ENCODE measurements at places on chromosomes 12 and 14. TPM values are rescaled to one million over a fixed set of nuclear protein-coding genes. Genes with fewer than 3 reads are reported as not detected.

- DNase-seq: peak; percentile 48
Measured at GRCh38 chr12:112303004-112303403, 79.2 kb downstream of the HECTD4 start.

GRCh38 chr12:45226021-45226420, 10.1 kb downstream of the ANO6 start:
- peak; percentile 57 for DNase-seq

The DPPA3 gene
- total RNA-seq: not detected

DNA sequence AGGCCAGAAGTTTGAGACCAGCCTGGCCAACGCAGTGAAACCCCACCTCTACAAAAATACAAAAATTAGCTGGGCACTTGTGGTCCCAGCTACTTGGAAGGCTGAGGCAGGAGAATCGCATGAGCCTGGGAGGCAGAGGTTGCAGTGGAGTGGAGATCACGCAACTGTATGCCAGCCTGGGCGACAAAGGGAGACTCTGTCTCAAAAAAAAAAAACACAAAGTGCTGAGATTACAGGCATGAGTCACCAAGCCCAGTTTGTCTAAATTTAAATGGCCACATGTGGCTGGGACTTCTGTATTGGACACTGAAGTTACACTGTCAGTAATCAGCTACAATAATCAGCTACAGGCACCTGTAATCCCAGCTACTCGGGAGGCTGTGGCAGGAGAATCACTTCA, 100.9 kb upstream of the AEBP2 start:
- no peak for DNase-seq

The WNT1 gene
- not detected for total RNA-seq

DNA sequence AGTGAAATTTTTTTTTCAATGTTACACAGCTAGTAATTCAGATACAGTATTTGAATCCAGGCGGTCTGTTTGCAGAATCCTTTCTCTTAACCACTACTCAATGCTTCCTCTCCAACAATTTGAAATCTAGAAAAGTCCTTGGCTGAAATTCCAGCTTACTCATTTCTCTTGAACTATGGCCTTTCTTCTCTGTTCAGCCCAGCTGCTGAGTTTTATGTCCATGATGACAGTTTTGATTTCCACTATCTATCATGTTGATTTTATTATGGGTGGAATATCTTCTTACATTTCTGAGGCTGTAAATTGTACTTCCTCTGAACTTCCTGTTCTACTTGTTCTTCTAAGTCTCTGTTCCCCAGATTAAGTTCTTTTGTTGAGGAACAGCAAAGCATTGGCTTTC, 315.3 kb downstream of the DIO2 start:
- no peak for DNase-seq

DNA sequence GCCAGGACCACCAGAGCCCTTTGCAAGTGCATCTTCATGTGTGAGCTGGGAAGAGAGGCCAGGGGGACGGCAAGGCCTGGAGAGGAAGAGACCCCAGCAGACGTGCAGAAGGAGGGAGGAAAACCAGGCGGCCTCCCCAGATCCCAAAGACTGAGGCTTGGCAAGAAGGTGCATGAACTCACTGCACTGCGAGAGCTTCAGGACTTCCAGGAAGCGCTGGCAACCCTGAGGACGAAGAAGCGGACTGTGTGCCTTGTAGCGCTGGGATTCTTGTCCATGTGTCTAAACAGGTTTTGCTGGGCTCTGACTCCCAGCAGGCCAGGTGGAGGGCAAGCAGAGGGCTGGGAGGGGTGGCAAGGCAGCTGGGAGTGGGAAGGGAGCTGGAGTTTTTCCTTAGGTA, 939 bp downstream of the TGFB3 start:
- no peak for DNase-seq

DNA sequence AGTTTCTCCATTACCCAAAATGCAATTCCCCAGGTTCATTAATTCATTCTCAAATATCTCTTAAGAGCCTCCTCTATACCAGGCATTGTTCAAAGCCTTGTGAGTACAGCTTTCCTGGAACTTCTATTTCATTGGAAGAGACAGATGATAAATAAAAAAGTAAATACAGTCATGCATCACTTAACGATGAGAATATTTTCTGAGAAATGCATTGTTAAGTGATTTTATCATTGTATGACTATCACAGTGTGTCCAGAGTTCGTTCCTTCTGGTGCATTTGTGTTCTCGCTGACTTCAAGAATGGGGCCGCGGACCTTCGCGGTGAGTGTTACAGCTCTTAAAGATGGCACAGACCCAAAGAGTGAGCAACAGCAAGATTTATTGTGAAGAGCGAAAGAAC, 66.0 kb downstream of the ANO4 start:
- DNase-seq: peak; percentile 63

The PLEK2 gene
- 126 TPM for total RNA-seq

- peak; percentile 62 for DNase-seq
Measured at GRCh38 chr14:30550335-30550734, 8.6 kb upstream of the G2E3 start.

The GLIPR1L2 gene
- 0.65 TPM for total RNA-seq

- no peak for DNase-seq
Measured at GRCh38 chr14:36855396-36855795, 193.7 kb downstream of the PAX9 start.

GRCh38 chr14:58128416-58128815, 23.6 kb downstream of the ARMH4 start:
- DNase-seq: no peak

- no peak for DNase-seq
Measured at GRCh38 chr12:54956322-54956721, 28.2 kb downstream of the TESPA1 start.

DNA sequence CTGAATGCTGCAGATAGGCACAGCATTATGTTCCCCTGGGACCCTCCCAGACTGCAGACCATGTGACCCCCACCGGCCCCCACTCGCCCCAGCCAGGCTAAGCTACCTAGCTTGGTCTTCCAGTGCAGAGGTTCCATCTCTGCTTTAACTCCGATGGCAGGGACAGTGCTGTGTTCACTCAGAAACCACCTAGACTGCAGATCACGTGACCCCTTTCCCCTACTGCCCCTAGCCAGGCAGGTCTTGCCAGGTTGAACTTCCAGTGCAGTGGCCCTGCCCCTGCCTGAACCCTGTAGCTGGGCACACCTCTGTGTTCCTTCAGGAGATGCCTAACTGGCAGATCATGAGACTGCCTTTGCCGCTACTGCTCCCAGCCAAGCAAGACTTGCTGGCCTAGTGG, 1116.2 kb downstream of the FLRT2 start:
- no peak for DNase-seq

The ALG10B gene
- total RNA-seq: 5.4 TPM

GRCh38 chr12:74408601-74409166, 129.0 kb upstream of the ATXN7L3B start:
- DNase-seq: no peak

GRCh38 chr14:51022769-51023168, 72.1 kb downstream of the TRIM9 start:
- DNase-seq: no peak
